G401 (cell line): ENCODE measurements at places on chromosomes 3 and 15.

DNA sequence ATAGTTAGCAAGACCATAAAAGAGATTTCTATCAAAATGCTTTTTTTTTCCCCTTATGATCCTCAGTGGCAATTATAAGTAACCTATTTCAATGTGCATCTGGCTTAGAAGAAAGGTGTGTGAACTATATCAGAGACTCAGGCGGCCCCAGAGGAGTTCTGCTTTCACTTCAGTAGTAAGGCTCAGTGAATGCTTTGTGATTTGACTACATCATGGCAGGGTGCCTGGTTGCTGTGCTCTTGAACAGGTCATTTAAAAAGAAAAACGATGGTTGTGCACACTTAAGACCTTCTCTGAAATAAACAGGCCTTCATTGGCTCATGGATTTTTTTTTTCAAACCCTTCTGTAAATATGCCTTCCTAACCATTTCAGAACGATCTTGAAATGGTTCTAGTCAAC is 400.4 kb upstream of the RARB start:
- DNase-seq: no peak

- DNase-seq: no peak
Observed at GRCh38 chr15:70055601-70056051, 42.1 kb downstream of the TLE3 start.

- DNase-seq: no peak
Observed at GRCh38 chr3:104291437-104291851, 1075.3 kb upstream of the ALCAM start.

DNA sequence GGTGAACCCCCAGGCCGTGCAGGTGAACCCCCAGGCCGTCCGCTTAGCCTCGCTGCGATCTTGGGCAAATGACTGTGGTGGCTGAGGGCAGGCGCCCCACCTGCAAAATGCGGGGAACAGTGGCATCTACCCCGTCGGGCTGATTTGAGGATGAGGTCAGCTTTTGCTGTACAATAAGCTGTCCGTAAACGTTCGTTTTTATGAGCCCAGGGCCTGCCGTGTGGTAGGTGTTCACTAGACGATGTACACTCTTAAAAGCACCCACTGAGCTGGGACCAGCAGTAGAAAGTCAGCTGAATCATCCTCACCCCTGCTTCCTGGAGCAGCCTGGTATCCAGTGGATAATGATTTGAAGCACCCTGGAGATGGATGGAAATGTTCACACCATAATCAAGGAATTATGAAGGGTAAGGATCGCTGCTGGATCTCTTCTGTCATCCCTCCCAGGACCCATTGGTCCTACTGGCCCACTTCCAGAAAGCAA is 943 bp upstream of the PCSK6 start:
- no peak for DNase-seq

DNA sequence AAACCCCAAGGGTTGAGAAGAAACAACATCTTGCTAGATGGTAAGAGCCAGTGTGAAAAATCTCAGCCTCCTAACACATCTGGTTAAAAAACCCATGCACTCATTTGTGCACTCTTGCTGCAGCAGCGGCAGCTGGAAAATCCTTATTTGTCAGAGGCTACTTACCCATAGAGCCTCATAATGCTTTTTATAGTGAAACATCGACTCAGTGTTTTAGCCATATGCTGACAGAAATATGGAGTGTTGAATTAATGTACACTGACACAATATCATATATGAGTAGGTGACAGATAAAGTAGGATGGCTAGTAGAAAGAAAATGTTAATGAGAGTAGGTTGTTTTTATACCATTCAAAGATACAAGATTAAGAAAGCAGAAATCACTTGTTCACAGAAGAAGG is 13.0 kb downstream of the SLC9A9 start:
- DNase-seq: no peak

DNA sequence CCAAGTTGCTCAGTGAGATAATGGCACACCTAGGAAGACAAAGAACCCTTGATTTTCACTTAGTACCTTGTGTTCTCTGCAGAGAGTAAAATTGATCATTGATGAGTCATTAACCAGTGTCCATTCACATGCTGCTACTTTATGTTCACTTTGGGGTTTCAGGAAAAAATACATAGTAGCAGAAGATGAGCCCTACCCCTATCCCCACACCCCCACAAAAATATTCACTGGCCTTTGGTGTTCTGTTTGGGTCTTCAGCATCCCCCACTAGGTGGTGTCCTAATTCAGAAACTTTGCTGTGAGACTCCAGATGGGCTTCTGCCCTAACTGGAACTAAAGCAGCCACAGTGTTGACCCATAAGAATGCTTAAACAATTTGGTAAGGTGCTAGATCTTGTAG is 178.8 kb downstream of the KLHL25 start:
- DNase-seq: peak; percentile 8
